ENCODE measurements at places on chromosomes 11 and 22. TPM values are rescaled to one million over a fixed set of nuclear protein-coding genes. Genes with fewer than 3 reads are reported as not detected.

- H3K27me3 ChIP-seq: no peaks in the 10 kb centered on the region
- peaks cover 2% of the 10 kb centered on the region for H3K4me1 ChIP-seq
- no peak for DNase-seq
- no peak overlapping the region for H3K4me3 ChIP-seq
- H3K36me3 ChIP-seq: peaks cover 13% of the 10 kb centered on the region
These were observed 171.3 kb downstream of the WNT11 start for GRCh38 chr11:76035020-76035419.

- DNase-seq: no peak
- no peaks in the 10 kb centered on the region for H3K27me3 ChIP-seq
- peaks cover 2% of the 10 kb centered on the region for H3K4me1 ChIP-seq
- no peak overlapping the region for H3K4me3 ChIP-seq
- no peak overlapping the region for H3K27ac ChIP-seq
These were observed 127.0 kb downstream of the MRTFA start for GRCh38 chr22:40509401-40510134.

RAG1 gene
- total RNA-seq: 0.70 TPM

AIFM3 gene
- total RNA-seq: 1.9 TPM

DNA sequence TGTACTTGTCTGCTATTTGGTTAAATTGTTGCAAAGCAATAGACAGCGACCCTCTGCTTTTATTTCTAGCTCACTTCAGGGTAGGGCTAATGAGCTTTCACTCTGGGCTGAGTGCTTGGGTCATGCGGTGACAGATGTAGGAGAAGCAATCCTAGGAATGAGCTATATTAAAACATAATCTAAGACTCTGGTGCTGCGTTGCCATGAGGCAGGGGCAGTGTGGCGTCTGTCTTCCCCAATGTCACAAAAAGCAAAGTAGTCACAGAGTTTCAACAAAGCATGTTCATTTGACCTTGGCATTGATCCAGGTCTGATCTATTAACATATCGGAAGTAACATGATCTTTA, 55.5 kb upstream of the GRAMD1B start:
- no peaks in the 10 kb centered on the region for H3K27me3 ChIP-seq
- no peak overlapping the region for H3K4me3 ChIP-seq
- peaks cover 22% of the 10 kb centered on the region for H3K4me1 ChIP-seq
- H3K36me3 ChIP-seq: no peaks in the 10 kb centered on the region
- DNase-seq: no peak

GRCh38 chr22:44664149-44664548, 37.9 kb upstream of the PRR5 start:
- H3K4me3 ChIP-seq: no peak overlapping the region
- no peaks in the 10 kb centered on the region for H3K36me3 ChIP-seq
- H3K27me3 ChIP-seq: peaks cover under 1% of the 10 kb centered on the region
- DNase-seq: no peak
- no peak overlapping the region for H3K27ac ChIP-seq

MUC6 gene
- total RNA-seq: not detected
